Esophagus squamous epithelium (tissue), 5 donors: ENCODE measurements at places on chromosomes 3 and 15.

GRCh38 chr15:40925863-40926658 is 3.1 kb upstream of the DLL4 start:
- no peak for DNase-seq

- no peak for DNase-seq
Measured at GRCh38 chr3:17333893-17334292, 408.5 kb downstream of the TBC1D5 start.

DNA sequence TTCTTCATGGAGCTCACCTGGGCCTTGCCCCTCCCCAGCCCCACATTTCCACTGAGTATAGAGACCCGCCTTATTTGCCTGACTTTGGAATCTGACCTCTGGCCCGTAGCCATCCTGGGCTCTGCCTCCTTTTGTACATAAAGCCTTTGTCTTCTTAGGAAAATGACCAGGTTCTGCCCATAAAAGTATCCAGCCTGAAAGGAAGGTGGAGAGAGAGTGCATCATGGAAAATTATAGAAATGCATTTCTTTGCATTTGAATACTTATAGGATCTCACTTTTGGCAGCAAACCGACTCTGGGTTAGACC is 3.6 kb upstream of the SH2D7 start:
- DNase-seq: no peak

DNA sequence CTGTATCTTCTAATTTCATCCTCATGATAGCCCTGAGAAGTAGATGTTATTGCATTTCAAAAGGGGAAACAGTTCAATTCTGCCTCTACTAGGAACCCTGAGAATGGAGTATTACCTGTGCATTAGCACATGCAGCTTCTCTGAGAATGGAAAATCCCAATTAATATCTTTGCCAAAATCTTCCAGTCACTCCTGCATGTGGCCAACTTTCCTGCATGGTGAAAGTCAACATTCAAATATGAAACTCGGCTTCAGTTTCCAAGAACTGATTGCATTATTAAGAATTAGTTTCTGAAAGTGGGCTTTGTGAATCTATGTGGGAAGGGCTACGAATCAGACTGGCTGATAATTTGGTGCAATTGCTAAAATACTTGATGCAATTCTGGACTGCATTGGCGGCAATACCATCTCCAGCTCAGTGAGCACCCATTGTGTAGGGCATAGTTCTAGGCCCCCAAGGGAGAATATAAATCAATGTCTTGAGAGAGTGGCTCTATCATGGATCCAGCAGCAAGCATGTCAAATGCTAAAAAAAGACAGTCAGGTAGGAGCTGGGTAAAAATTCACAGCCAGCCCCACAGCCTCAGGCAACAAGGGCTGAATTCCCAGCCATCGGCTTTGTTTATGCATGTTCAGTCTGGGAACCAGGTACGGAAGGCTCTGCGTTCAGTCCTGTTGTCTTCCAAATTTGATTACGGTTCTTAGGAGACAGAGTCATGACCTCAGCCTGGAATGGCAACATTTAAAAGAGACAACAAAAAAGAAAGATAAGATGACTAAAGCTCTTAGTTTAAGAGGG is 18.8 kb upstream of the BCL6 start:
- no peak for DNase-seq

GRCh38 chr15:95591886-95592285 is 738.6 kb upstream of the NR2F2 start:
- DNase-seq: no peak

- DNase-seq: no peak
Measured at GRCh38 chr3:28502397-28502937, 153.8 kb upstream of the AZI2 start.

- DNase-seq: no peak
Measured at GRCh38 chr3:14288833-14289451, 110.3 kb downstream of the LSM3 start.

- no peak for DNase-seq
Measured at GRCh38 chr3:191005790-191006189, 143.3 kb upstream of the GMNC start.

DNA sequence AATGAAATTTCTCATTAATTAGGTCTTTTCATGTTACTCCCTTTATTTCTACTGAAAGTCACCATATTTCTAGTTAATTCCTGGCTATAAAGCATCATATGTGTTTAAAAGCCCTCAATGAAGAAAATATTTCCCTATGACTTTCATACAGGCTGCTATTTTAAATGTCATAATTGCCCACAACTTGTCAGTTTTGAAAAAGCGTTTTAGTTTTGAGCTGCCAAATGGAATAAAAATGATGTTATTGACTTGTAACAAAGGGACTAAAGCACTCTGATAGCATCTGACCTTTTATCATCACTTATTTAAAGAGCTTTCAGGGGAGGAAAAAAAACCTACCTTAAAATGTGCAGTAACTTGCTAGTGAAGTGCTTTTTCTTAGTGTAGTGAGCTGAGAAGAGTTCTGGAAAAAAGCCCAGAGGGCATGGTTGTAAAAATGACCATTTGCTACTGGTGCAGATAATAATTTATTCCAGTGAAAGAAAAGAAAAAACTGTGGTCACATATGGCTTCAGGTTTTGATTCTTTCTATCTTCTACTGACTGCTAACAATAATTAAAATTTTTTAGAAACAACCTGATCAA is 877.2 kb downstream of the CADM2 start:
- no peak for DNase-seq

DNA sequence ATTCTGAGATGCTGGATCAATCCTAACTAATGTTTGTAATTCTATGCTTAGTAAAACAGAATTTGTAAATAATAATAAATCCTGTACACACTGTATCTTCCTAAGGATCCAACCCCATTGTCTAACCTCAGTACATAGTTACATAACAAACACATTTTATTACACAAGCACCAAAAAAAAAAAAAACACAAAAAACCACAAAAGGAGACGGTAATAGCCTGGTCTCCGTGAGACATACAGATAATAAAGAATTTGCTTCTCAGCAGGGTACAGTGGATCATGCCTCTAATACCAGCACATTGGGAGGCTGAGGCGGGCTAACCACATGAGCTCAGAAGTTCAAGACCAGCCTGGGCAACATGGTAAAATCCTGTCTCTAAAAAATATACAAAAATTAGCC is 558.7 kb downstream of the MAGI1 start:
- DNase-seq: no peak

GRCh38 chr3:184874709-184875644 is 63.0 kb downstream of the VPS8 start:
- DNase-seq: no peak

DNA sequence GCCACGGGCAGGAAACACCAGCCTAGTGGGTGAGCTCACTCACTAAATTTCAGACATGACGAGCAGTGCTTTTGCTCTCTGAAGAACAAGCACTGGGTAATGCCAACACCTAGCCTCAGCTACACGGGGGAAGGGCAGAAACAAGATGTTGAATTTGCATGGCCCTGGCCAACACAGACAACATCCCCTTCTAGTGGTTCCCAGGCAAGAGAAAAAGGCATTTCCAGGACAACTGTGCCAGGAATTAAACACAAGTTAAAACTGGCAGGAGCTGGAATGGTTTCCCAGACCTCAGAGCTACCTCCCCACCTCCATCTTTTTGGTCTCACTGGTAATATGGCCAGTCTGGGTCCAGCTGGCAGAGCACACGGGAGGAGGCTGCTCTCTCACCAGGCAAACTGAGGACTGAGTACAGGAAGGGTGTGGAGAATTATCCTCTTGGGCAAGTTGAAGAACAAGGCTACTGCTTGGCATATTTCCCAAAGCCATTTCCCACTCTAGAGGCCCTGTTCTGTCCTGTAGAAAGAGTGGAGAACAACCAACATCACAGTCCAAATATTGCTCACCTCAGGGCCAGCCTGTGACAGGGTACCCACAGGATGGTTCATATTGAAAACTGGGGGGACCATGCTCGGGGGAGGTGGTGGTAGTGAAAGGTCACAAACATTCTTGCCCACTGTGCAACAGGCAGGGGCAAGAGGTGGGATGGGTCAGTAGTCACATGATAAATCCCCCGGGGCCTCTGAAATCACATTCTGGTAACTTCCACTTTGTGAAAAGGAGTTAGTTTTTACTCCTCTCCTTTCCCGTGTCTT is 26.5 kb downstream of the TSPAN3 start:
- DNase-seq: no peak

DNA sequence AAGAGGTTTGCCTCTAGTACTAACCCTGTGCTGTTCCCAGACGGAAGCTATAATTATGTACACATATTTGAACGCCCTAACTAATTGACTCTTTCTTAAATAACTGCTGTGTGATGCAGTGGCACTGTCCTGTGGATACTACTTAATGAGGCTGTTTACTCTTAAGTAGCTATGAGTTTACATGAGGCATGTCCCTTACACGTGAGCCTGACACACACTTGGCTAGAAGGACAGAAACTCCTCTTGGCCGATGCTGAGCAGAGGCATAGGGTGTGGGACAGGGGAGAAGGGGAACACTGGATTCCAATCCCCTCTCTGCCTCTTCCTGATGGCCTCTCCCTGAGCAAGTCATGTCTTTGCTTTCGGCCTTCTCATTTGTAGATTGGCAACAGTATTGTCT is 21.9 kb downstream of the EHD4 start:
- no peak for DNase-seq

- DNase-seq: no peak
Measured at GRCh38 chr3:175413926-175414325, 554.8 kb downstream of the NAALADL2 start.

DNA sequence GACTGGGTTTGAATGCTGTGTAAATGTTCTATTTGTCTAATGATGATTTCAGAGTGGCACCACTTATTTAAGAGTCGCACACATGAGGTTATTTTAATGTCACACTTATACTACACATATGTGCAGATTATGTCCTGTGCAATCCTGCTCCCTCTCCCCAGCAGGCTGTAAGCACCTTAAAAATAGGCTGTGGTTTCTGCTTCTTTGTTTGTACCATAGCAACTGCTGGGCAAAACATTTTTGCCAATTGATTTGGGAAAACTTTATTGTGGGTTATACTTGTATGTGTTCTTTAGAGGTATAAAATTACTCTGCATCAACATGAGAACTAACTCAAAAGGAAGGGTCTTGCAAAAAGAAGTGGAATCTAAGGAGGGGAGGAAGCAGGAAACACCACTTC is 318.5 kb downstream of the NTRK3 start:
- no peak for DNase-seq

DNA sequence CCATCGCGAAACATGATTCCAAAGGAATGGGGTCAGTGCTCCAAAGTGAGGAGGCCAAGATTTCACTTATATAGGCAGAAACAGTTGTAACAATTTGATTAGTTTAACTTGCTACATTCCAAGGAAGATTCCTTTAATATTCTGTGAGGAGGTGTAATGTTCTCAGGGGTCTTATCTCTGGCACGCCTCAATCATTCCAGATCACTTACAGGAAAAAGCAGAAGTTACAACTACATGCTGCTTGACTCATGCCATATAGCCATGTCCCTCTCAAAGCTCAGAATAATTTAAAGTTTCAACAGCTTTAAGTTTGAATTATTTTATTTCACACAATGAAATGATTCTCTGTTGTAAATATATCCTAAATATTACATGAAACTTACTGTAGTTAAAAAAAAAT is 3.5 kb upstream of the FYTTD1 start:
- DNase-seq: no peak

DNA sequence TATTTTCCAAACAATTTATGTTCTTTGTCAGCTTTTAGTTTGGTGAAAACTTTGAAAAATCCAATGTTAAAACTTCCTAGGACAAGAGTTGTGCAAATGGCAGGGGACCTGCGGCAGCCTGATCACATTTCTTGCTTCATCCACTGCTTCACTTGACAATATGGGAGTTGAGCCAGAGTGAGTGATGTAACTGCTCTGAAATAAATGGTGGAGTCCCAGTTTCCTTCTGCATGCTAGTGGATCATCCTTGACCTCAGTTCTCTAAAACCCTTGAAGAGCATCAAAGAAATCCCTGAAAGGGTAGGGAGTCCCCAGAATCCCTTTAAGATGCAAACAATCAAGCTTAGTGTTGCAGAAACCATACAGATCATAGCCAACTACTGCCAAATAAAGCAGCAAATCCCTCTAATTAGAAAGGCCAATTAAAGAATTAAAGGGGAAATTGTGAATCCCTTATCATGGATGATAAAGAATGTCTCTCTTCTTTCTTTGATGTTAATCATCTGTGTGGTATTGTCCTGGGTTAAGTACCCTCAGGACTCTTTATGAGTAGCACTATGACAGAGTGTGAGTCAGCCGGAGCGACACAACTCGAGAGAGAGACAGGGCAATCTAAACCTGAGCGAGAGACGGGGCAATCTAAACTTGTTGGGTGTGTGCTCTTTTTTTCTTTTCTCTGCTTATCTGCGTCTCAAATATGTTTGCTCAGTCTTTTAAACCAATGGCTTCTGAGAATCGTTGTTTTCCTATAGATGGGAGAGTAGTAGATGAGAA is 41.8 kb upstream of the GAP43 start:
- no peak for DNase-seq

- no peak for DNase-seq
Measured at GRCh38 chr3:193942516-193943055, 193.4 kb upstream of the HES1 start.

DNA sequence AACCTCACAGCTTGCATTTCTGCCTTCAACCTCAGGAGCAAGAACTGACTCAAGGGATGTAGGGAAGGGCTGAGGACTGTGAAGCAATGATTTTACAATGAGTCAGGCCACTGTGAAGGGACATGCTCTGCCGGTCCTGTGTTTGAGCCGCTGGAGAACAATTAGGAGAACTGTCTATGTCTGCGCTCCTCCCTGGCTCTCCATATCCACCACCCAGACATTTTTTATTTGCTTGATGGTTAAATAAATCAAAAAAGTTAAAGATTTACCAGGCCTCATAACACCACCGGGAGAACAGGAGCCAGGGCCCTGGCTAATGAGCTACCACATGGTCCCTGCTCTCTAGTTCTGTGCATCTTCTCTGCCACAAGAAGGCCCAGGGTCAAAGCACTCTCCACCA is 29.6 kb downstream of the SEC61A1 start:
- DNase-seq: no peak

GRCh38 chr15:93362821-93363220 is 273.8 kb upstream of the RGMA start:
- DNase-seq: no peak

GRCh38 chr3:194344012-194344411 is 7.1 kb downstream of the CPN2 start:
- DNase-seq: no peak

DNA sequence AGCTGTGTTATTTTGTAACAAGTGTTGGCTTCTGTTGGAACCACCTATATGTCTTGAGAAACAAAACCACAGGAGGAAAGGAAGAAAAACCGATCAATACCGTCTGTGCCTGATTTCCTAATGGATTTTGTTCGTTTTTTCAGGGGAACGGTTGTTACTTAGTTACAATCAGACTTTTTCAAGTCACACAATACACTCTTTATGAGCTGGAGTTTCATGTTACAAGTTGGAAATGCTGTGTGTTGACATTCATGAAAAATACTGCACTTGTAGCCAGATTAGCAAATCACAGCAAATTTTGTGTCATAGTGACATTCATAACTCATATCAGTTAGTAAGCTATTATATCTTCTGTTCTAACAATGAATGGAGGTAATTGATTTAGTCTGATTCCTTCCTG is 78.9 kb downstream of the SLTM start:
- DNase-seq: no peak

- DNase-seq: no peak
Measured at GRCh38 chr3:58308728-58309127, 2.4 kb downstream of the HTD2 start.

GRCh38 chr3:100412912-100413590 is 11.7 kb downstream of the LNP1 start:
- no peak for DNase-seq
